ENCODE measurements at places on chromosomes 2 and 18. TPM values are rescaled to one million over a fixed set of nuclear protein-coding genes. Genes with fewer than 3 reads are reported as not detected.
A peak's percentile ranks its signal among the peaks of the same experiment; 100 is the strongest.

DNA sequence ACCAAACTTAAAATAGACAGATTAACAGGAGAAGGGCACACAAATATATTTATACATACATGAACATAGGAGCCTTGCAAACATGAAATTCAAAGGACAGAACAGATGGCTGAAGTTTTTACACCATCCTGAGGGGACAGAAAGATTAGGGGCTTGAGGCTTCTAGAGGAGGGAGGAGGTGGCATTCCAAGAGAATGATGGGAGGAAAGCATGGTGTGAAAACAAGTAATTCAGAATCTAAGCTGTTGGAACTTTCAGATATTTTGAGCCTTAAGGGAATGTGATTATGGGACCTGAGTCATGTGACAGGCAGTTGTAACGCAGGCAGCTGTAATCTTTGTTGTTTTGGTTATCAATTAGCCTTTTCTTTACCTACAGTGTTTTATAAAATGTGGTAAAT, 225.2 kb upstream of the SPOPL start:
- H3K4me1 ChIP-seq = no peaks in the 10 kb centered on the region
- no peak for DNase-seq
- H3K36me3 ChIP-seq = no peaks in the 10 kb centered on the region

DNA sequence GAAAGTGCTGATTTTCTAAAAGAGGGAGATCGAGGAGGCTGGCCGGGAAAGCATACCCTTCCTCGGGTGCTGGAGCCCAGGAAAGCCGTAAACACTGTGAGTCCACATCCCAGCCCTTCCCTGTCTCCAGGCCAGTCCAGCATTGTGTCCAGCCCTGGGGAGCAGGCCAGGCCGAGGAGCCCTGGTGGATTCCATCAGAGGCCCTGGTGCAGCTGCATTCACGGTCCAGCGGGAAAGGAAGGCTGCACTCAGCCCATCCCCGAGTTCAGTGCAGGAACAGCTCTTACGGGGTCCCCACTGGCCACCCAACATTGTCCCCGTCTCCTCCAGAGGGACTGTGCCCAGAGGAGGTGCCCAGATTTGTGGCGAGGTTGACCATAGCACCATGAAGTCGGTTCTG, 218.6 kb downstream of the KLHL29 start:
- no peak for DNase-seq
- H3K4me3 ChIP-seq = no peak overlapping the region
- no peaks in the 10 kb centered on the region for H3K36me3 ChIP-seq

- H3K27ac ChIP-seq = no peak overlapping the region
- H3K27me3 ChIP-seq = no peaks in the 10 kb centered on the region
- H3K4me3 ChIP-seq = no peak overlapping the region
- no peaks in the 10 kb centered on the region for H3K36me3 ChIP-seq
- H3K4me1 ChIP-seq = no peaks in the 10 kb centered on the region
- no peak for DNase-seq
These were observed 86.3 kb upstream of the EFEMP1 start for GRCh38 chr2:56009758-56010458.

- H3K27ac ChIP-seq = no peak overlapping the region
- no peak for DNase-seq
- H3K36me3 ChIP-seq = no peaks in the 10 kb centered on the region
- no peak overlapping the region for H3K4me3 ChIP-seq
- H3K27me3 ChIP-seq = no peaks in the 10 kb centered on the region
These were observed 321.5 kb downstream of the SLC8A1 start for GRCh38 chr2:40130251-40130994.

DNA sequence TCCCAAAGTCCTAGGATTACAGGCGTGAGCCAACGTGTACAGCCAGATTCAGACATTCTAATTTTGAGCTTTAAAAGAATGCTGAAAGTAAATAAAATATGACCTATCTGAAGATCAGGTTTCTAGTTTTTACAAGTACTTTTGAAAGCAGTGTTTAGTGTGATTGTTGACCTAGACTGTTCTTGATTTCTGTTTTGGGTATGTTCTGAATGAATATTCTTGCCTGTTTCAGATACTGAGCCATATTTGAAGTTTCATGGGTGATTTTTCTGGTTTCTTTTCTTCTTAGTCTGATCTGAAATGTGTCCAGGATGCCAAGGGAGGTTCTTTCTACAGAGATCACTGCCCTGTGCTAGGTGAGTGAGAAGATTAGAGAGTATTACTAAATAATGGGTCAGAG, 37.2 kb downstream of the MIB1 start:
- H3K27me3 ChIP-seq = no peaks in the 10 kb centered on the region
- no peak overlapping the region for H3K4me3 ChIP-seq
- no peak for DNase-seq

Gene MERTK
- total RNA-seq = 21.0 TPM

DNA sequence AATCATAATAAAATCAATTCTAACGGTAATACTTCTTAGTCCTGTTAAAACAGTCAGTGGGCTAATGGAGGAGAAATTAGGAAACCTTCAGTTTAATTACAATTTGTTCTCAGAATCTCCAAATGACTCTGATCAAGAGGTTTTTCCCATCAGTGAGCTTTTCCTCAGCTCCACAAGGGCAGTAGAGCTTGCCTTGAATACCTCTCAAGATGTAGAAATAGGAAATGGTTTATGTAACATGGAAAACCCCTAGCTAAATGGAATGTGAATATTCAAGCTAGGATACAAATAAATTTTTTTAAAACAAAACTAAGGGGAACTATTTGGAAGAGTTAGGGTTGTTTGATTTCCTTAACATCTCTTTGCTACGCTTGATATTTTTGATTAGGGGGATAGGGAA, 87.5 kb downstream of the PLEKHM3 start:
- H3K27ac ChIP-seq = no peak overlapping the region
- DNase-seq = no peak
- no peaks in the 10 kb centered on the region for H3K36me3 ChIP-seq
- H3K4me1 ChIP-seq = no peaks in the 10 kb centered on the region
- H3K4me3 ChIP-seq = no peak overlapping the region

- no peak for DNase-seq
- H3K27ac ChIP-seq = no peak overlapping the region
- H3K4me3 ChIP-seq = no peak overlapping the region
- H3K4me1 ChIP-seq = no peaks in the 10 kb centered on the region
These were observed 278.4 kb downstream of the ALPK2 start for GRCh38 chr18:58350526-58350925.

Gene GAD1
- total RNA-seq = 0.48 TPM

DNA sequence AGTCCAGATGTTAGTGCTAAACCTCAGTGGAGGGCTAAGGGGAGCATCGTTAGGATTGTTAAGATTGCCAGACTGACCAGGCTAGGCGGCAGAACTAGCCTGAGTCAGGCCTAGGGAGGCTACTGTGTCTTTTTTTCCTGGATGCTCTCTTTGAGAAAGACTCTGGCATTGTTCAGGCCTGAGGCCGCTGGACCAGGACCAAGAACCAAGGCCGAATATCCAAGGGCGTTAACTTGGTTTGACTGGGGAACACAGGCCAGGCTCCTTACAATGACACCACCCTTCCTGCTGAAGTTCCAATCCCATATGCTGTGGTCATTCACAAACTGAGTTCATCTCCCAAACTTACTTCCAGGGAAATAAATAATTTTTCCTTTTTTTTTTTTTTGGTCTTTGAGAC, 10.6 kb downstream of the HTRA2 start:
- H3K4me3 ChIP-seq = no peak overlapping the region
- no peaks in the 10 kb centered on the region for H3K27me3 ChIP-seq
- no peaks in the 10 kb centered on the region for H3K36me3 ChIP-seq
- no peak for DNase-seq

GRCh38 chr2:137252934-137253333, 487.6 kb downstream of the THSD7B start:
- no peaks in the 10 kb centered on the region for H3K36me3 ChIP-seq
- H3K4me1 ChIP-seq = no peaks in the 10 kb centered on the region
- H3K27ac ChIP-seq = no peak overlapping the region
- H3K27me3 ChIP-seq = no peaks in the 10 kb centered on the region

GRCh38 chr2:55119711-55120487, 69.6 kb upstream of the RTN4 start:
- H3K4me1 ChIP-seq = peaks cover 4% of the 10 kb centered on the region
- no peak for DNase-seq
- H3K27ac ChIP-seq = peak overlapping the region; percentile 26
- no peaks in the 10 kb centered on the region for H3K36me3 ChIP-seq
- H3K4me3 ChIP-seq = no peak overlapping the region
- H3K27me3 ChIP-seq = no peaks in the 10 kb centered on the region

- H3K27me3 ChIP-seq = no peaks in the 10 kb centered on the region
- H3K4me3 ChIP-seq = no peak overlapping the region
- H3K27ac ChIP-seq = no peak overlapping the region
These were observed 18.2 kb upstream of the FTCDNL1 start for GRCh38 chr2:199869227-199869541.

Gene ERICH2
- total RNA-seq = not detected

DNA sequence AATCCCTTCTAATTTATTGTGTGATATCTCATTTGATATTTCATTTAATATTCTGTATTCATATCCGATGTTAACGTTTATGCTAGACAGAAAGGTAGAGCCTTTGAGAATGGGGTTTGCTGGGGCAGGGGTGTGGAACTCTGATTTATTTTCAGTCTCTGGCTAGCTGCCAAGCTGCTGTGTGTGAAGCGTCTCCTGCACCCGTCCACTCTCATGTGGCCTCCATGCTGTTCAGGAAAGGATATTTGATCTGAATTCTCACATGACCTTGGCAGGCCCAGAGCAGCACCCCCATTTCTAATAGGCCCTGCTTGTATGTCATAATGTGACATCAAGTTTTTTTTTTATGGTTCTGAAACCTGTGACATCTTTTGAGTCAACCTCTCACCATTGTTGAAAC, 1.6 kb downstream of the IL1R1 start:
- H3K27ac ChIP-seq = peak overlapping the region; percentile 99
- no peak for DNase-seq
- peak overlapping the region; percentile 86 for H3K4me3 ChIP-seq

GRCh38 chr2:10720947-10721395, 459 bp upstream of the ATP6V1C2 start:
- H3K27ac ChIP-seq = no peak overlapping the region
- H3K36me3 ChIP-seq = no peaks in the 10 kb centered on the region
- no peak for DNase-seq
- H3K27me3 ChIP-seq = peaks cover 34% of the 10 kb centered on the region

Gene TM4SF20
- total RNA-seq = not detected

GRCh38 chr2:39069890-39070465, 50.9 kb downstream of the SOS1 start:
- H3K36me3 ChIP-seq = no peaks in the 10 kb centered on the region
- H3K4me3 ChIP-seq = no peak overlapping the region
- H3K4me1 ChIP-seq = no peaks in the 10 kb centered on the region
- no peak for DNase-seq
- H3K27me3 ChIP-seq = no peaks in the 10 kb centered on the region

DNA sequence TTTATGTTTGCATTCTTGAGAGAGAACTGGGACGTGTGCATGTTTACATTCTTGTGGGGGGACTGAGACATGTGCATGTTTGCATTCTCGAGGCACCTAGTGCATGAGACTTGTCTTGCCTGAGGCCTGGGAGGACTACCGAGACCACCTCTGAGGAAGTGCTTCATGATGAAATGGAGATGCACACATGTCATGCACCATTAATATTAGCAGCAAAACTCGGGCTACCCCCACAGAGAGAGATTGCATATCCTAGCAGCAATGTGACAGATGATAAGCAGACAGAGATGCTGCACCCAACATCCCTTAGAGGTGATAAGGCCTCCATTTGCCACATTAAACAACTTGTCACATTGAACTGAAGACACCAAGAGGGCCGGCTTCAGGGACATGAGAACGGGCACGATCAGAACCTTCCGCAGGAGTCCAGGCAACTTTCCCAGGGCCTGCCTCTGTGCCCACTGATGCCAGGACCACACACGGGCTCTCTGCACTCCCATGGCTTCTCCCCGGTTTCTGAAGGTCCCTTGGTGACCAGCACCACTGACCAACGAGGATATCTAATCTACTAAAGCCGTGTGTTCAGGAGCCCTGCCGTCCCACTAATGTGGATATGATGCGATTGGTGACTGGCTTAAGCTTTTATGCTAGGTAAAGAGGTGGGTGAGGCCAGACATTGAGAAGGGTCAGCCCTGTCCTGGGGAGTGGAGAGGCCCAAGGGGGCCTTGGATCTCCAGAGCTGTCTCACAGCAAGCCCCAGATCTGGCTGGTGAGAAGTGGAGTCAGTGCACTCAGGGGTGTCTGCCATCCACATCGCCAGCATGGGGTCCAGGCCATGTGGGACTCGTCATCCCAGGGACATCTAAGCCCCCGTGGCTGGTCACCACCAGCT, 208.3 kb downstream of the NDUFA10 start:
- H3K27me3 ChIP-seq = peaks cover 16% of the 10 kb centered on the region
- H3K4me1 ChIP-seq = no peaks in the 10 kb centered on the region
- H3K27ac ChIP-seq = no peak overlapping the region
- H3K4me3 ChIP-seq = no peak overlapping the region

Gene INHA
- not detected for total RNA-seq

DNA sequence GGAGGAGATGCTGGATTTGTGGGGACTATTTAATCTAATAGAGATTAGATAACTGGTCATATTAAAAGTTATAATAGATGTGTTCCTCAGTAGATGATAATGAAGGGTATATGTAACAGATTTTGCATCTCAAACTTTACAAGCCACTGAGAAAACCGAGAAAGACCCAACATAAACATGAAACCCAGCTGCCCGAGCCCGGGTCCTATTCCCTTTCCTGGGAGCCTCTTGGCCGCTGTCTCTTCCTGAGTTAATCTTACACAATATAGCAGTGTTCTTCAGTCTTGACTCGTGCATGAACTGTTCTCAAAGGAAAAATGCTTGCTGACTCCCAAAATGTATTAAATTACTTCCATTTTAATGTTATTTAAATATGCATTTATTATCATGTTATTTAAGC, 94.5 kb downstream of the COPS8 start:
- H3K36me3 ChIP-seq = no peaks in the 10 kb centered on the region
- no peak for DNase-seq
- no peaks in the 10 kb centered on the region for H3K4me1 ChIP-seq

GRCh38 chr18:49359732-49360444, 100.6 kb downstream of the DYM start:
- no peaks in the 10 kb centered on the region for H3K4me1 ChIP-seq
- no peak overlapping the region for H3K4me3 ChIP-seq
- DNase-seq = no peak
- H3K27ac ChIP-seq = no peak overlapping the region
- H3K27me3 ChIP-seq = no peaks in the 10 kb centered on the region

DNA sequence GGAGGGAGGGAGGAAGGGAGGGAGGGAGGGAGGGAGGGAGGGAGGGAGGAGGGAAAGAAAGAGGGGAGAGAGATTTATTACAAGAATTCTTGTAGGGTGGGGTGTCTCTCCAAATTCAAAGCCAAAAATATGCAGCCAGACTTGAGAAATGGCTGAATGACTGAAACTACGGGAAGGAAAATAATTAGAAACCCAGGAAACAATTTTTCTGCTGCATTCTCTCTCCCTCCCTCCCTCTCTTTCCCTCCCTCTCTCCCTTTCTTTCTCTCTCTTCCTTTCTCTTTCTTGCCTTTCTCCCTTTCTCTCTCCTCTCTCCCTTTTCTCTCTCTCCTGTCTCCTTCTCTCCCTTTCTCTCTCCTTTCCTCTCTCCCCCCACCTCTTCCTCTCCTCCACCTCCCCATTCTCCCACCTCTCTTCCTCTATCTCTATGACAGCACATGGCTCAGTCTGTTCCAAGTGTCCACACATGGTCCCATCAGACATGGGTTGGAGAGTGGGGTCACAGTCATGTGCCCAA, 218.7 kb downstream of the C1D start:
- no peak for DNase-seq
- H3K4me1 ChIP-seq = no peaks in the 10 kb centered on the region
- no peak overlapping the region for H3K27ac ChIP-seq
- H3K4me3 ChIP-seq = no peak overlapping the region
- no peaks in the 10 kb centered on the region for H3K27me3 ChIP-seq
- no peaks in the 10 kb centered on the region for H3K36me3 ChIP-seq

Gene CRACDL
- total RNA-seq = 10.8 TPM

All from breast epithelium (tissue), 4 donors.